ENCODE measurements at places on chromosomes 7 and 10.
A peak's percentile ranks its signal among the peaks of the same experiment; 100 is the strongest.

GRCh38 chr7:125568799-125569198 is 639.2 kb upstream of the POT1 start:
- DNase-seq: no peak

DNA sequence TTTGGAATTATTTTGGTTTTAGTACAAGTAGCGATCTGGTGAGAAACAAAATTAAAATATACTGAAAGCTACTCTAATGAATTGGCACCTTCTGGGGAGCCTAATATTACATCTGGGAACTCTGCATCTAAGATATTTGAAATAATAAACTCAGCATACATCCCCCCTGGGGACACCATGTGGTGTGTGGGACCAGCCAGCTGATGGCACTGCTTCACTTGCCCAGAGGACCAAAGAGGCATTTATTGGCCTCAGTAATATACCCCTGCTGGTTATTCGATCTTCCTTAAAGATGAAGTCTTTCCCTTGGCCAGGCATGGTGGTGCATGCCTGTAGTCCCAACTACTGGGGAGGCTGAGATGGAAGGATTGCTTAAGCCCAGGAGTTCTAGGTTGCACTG is 195.1 kb upstream of the AUTS2 start:
- DNase-seq: no peak

GRCh38 chr10:8596929-8597472 is 542.5 kb downstream of the GATA3 start:
- DNase-seq: no peak

DNA sequence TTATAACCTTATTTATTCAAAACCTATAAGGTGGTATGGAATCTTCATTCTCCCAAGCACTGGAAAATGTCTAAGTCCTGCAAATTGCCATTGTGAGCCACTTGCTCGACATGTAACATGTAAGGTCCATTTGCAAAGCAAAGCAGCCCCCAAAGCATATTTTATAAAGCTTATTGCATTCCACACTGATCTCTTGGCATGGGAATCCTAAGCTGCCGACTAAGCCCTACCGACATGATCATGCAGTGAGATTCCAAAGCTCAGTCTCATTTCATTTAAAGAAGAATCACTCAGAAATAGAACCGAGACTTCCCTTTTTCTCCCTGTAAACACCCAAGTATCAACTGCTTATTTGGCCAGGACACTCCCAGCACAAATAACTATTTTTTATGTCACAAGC is 333.4 kb upstream of the MYO3A start:
- DNase-seq: no peak

DNA sequence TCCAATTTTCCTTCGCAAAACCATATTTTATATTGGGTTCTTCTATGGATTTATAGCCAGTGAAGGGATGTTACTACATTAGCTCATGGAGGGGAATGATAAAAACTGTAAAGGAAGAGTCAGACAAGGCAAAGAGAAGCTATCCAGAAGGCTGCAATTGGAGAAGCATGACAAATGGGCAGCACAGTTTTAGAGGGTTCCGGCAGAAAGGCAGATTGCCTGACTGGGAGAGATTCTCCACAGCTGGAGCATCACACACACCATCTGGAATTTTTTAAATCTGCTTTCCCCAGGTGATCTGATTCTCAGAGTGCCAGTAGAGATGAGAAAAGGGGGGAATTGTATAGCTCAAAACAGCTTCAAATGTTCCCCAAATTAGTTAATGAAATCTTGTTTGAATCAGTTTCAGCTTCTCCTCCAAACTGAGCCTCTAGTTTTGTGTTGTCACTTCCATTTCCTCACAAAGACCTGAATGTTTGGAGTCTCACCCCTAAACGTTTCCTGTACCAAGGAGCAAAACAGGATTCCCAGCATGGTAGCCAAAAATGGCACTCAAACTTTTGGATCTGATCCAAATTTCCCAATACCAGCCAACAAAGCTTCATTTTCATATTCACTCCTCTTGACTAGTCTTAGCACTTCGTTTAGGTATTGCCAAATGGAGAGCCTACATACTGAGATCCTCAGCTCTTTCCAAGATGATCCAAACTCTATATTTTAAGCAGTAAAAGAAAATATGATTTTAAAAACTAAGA is 177.5 kb downstream of the HPSE2 start:
- DNase-seq: no peak

DNA sequence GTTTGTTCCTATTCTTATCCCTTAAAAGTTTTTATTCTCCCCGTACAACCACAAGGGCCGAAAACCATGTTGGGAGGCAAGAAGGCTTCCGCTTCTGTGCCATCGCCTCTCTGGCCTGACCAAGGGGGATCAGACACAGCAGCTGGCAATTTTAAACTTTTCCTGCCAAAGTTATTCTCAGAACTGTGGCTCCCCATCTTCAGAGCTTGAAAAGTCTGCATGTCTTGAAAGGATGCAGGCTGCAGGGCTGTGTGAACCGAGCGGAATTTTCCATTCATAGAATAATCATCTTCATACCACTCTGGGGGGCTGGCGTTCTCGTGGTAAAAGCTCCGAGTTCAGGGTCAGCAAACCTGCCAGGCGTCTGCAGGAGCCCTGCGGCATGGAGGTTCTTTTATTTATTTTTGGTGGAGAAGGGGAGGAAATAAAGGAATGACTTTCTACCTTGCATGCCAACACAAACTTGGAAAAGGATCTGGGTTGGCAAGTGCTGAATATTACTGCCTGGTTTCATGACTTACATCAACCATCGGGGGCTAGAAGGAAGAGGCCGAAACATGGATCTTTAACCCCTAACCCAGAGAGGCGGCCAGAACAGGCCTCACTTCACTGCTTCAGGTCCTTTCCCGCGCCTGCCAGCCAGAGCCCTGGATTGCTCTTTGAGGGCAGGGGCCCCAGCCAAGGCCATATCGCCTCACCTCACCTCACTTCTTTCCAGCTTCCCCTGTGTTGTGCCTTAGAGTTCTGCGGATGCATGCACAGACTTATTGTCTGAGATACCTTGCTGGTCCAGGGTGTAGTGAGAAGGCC is 3.0 kb upstream of the NANOS1 start:
- no peak for DNase-seq

DNA sequence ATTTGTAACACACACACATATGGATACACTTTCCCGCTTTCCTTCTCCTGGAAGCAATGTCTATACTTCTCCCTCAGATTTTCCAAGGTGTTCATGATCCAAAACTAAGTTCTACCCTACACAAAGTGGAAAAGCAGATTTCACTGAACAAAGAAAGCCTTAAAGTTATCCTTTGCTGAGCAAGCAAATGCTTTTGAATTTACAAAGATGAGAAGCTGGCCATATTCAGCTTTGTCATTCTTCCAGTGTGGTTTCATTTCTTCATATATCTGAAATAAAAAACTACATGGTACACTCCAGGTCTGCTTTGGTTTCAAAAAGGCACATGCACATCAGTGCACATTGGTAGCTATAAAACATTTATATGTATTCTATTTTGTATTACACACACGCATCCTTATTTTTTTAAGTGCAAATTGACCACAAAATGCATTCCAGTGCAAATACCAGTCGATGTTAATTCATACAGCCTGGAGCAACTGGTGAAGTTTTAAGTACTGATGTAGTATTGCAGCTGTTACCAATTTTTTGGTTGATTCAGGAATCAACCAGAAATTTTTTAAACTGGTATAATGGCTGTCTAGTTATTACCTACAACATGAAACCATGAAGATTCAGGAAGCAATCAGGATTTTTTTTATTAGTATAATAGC is 65.5 kb upstream of the SRPK2 start:
- peak; percentile 60 for DNase-seq

- DNase-seq: no peak
Measured at GRCh38 chr7:133365917-133366316, 113.0 kb downstream of the EXOC4 start.

GRCh38 chr10:15231426-15231825 is 62.9 kb upstream of the NMT2 start:
- DNase-seq: no peak

GRCh38 chr10:46225597-46225996 is 61.2 kb upstream of the ANTXRL start:
- DNase-seq: no peak

DNA sequence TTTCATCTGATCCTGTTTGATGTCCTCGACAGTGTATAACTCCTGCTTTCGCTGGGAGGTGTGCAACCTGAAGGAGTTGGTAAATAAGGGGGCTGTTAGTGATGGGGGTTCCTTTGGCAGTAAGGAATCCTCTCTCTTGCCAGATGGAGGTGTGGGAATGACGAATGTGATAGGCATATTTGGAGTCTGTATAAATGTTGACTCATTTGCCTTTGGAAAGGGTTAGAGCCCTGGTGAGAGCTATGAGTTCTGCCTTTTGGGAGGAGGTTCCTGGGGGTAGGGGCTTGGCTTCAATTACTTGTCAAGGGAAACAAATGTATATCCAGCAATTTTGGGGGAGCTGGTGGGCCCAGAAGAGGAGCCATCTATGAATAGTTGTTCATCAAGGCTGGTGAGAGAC is 11.4 kb upstream of the CHST3 start:
- DNase-seq: no peak

- no peak for DNase-seq
Measured at GRCh38 chr10:71086439-71087080, 125.8 kb upstream of the UNC5B start.

DNA sequence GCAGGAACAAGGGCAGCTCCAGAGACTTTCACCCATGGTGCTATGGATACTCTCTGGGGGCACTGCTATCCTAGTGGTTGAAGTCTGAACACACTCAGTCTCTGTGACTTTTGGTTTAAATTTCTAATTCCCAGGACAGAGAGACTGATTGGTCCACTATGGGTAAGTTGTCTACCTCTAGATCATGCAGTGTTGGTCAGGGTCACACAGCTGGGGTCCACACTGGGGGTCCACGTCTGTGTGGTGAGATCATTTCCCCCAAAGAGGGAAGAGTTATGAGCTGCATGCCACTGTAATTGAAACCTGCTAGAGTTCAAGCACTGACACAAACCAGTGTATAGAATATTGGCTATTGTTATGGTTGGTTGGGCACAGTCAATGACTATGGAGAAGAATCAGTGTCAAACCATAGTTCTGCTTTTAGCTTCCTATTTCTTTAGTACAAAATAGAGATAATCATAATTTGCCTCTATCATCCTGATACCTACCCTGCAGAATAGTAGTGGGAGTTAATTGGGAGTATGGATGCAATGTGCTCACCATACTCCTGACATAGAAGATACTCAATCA is 101.6 kb downstream of the PRTFDC1 start:
- no peak for DNase-seq

DNA sequence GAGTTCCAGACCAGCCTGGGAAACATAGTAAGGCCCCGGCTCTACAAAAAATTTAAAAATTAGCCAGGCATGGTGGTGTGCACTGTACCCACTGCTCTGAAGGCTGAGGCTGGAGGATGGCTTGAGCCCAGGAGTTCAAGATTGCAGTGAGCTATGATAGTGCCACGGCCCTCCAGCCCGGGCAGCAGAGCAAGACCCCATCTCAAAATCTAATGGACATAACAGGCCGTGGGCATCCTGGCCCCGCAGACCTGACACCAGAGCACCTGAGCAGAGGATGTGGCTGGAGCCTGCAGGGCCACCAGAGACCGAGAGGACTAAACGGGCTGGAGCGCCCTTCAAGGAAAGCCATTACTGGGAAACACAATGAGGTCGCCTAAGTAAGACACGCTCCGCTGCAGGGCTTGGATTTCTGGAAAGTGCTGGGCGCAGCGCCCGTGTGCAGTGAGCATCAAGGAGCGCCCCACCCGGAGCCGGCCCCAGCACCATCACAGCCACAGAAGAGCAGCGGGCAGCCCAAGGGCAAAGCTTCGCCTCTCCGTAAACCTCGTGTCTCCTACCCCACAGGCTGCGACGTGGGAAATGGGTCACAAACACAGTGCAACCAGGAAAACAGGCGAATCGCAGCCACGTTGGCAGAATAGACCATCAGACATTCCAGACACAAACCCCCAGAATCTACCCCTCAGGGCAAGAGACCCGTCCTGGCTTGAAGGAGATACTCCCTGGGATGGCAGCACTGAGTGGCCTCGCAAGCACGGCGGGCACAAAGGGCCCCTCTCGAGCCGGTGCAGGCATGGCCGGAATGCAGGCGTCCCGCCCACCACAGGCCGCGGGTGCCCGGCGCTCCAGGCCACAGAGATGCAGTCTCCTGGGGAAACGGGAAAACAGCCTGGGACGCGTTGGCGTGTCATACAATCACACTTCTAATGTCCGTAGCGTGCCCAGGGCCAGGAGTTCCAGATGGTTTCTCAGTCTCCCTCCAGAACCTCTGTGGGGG is 4.9 kb downstream of the RADIL start:
- no peak for DNase-seq

- no peak for DNase-seq
Measured at GRCh38 chr7:110977127-110977737, 113.7 kb upstream of the LRRN3 start.

GRCh38 chr10:102649797-102650654 is 5.7 kb downstream of the TRIM8 start:
- no peak for DNase-seq

- no peak for DNase-seq
Measured at GRCh38 chr10:88499569-88500470, 83.3 kb downstream of the RNLS start.

- DNase-seq: no peak
Measured at GRCh38 chr7:36044101-36044892, 108.8 kb upstream of the EEPD1 start.

DNA sequence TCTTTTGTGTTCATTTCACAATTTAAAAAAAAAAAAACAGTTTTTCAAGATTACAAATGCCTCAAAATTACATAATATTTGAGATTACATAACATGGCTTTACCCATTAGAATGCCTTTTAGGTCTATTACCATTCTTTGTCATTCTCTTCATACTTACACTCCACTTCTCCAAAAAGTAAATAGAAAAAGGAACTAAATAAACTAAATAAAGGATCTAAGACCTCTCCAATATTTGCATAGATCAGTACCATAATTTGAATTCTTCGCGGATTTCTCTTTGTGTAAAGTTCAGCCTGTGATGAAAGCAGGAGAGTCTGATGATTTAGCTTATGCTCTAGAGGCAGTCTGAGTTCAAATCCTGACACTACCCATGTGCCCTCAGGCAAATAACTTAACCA is 56.4 kb upstream of the C1GALT1 start:
- no peak for DNase-seq

- no peak for DNase-seq
Measured at GRCh38 chr7:101169838-101170551, 4.6 kb upstream of the VGF start.

GRCh38 chr10:63464402-63465292 is 1.1 kb downstream of the JMJD1C start:
- DNase-seq: peak; percentile 33

DNA sequence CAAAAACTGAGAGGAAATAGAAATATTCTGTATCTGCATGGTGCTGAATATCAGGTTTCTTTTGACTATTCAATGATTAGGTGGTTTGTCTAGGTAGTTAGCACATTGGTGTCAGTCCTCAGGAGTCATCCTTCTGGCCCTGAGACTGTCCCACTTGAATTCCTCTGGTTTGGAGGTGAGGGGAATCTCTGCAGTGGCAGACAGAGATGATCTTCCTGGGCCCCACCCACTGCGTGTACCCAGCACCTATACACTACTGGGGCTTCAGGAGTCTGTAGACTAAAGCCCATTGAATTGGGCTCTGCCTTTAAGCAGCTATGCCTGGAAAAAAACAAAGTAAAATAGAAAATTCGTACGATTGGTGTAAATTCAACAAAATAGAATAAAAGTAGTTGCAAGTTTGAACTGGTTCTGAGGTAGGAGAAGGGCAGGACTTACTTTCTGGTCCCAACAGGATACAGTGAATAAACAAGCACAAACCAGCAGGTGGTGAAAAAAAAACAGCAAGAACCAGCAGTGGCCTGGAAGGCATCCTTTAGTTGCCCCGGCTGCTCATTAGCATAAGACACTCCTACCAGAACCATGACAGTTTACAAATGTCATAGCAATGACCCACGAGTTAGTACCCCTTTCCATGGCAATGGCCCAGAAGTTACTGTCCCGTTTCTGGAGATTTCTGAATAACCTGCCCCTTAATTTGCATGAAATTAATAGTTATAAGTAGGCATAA is 1.7 kb downstream of the LIPM start:
- DNase-seq: no peak
